ENCODE measurements at places on chromosomes 5 and 9. TPM values are rescaled to one million over a fixed set of nuclear protein-coding genes. Genes with fewer than 3 reads are reported as not detected.

Gene OR13C3
- total RNA-seq = not detected

Gene EFNA5
- total RNA-seq = not detected

Gene PCDHGA9
- total RNA-seq = not detected

Gene DMRT3
- not detected for total RNA-seq

Gene CATSPER3
- total RNA-seq = 0.33 TPM

Gene PCSK1
- not detected for total RNA-seq

Gene BTNL8
- total RNA-seq = not detected

Gene VCAN
- total RNA-seq = 1.2 TPM

Gene ZNF300
- 5.3 TPM for total RNA-seq

Gene CAMK2A
- not detected for total RNA-seq

Gene FBP1
- 0.29 TPM for total RNA-seq

Gene LCN1
- total RNA-seq = not detected

Gene PTGDS
- not detected for total RNA-seq

Gene HMMR
- 48.3 TPM for total RNA-seq

Gene CDHR2
- 17.9 TPM for total RNA-seq

Gene RPS14
- 2,116 TPM for total RNA-seq

Gene GFI1B
- 0.51 TPM for total RNA-seq
